ENCODE measurements at places on chromosomes 2 and 18.

GRCh38 chr18:30944773-30945417, 97.6 kb downstream of the DSC3 start:
- no peaks in the 10 kb centered on the region for H3K27me3 ChIP-seq
- no peak for DNase-seq
- no peak overlapping the region for H3K4me3 ChIP-seq
- H3K36me3 ChIP-seq = no peaks in the 10 kb centered on the region
- no peaks in the 10 kb centered on the region for H3K4me1 ChIP-seq

- H3K27me3 ChIP-seq = no peaks in the 10 kb centered on the region
- no peak overlapping the region for H3K4me3 ChIP-seq
- no peaks in the 10 kb centered on the region for H3K36me3 ChIP-seq
- DNase-seq = no peak
- no peak overlapping the region for H3K27ac ChIP-seq
Observed at GRCh38 chr2:56012221-56012765, 88.7 kb upstream of the EFEMP1 start.

DNA sequence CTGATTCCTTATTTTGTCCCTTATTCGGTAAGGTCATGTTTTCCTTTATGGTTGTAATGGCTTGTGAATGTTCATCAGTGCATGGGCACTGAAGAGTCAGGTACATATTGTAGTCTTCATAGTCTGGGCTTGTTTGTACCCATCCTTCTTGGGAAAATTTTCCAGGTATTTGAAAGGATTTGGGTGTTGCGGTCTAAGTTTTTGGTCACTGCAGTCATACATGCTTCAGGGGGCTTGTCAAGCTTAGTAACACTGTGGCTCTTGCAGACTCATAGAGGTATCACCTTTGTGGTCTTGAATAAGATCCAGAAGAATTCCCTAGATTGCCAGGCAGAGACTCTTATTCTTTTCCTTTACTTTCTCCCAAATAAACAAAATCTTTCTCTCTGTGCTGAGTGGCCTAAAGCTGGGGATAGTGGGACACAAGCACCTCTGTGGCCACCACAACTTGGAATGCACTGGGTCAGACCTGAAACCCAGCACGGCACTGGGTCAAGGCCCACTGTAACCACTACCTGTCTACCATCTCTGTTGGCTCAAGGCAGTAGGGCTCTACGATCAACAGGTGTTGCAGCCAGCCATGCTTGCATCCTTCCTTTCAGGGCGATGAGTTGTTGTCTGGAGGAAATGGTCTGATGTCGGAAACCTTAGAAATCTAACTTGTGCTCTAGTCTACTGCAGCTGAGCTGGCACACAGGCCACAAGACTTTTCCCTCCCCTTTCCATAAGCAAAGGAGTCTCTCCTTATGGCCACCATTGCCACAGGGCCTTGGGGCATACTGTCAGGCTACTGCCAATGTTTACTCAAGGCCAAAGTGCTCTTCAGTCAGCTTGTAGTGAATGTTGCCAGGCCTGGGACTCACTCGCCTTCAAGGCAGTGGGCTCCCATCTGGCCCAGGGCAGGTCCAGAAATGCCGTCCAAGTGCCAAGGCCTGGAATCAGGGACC, 21.5 kb downstream of the IL1RN start:
- H3K36me3 ChIP-seq = peaks cover 2% of the 10 kb centered on the region
- no peak for DNase-seq
- peaks cover 6% of the 10 kb centered on the region for H3K4me1 ChIP-seq
- H3K27ac ChIP-seq = no peak overlapping the region

- no peak overlapping the region for H3K27ac ChIP-seq
- H3K4me1 ChIP-seq = no peaks in the 10 kb centered on the region
- no peak overlapping the region for H3K4me3 ChIP-seq
- H3K36me3 ChIP-seq = no peaks in the 10 kb centered on the region
Observed at GRCh38 chr2:31011587-31011986, 126.7 kb downstream of the GALNT14 start.

DNA sequence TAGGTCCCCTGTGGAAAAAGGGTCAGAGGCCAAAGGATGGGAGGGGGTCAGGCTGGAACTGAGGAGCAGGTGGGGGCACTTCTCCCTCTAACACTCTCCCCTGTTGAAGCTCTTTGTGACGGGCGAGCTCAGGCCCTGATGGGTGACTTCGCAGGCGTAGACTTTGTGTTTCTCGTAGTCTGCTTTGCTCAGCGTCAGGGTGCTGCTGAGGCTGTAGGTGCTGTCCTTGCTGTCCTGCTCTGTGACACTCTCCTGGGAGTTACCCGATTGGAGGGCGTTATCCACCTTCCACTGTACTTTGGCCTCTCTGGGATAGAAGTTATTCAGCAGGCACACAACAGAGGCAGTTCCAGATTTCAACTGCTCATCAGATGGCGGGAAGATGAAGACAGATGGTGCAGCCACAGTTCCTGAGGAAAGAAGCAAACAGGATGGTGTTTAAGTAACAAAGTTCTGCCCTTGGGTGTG, 165.8 kb downstream of the RPIA start:
- H3K4me3 ChIP-seq = no peak overlapping the region
- no peaks in the 10 kb centered on the region for H3K4me1 ChIP-seq
- H3K27ac ChIP-seq = no peak overlapping the region
- no peak for DNase-seq
- peaks cover 4% of the 10 kb centered on the region for H3K36me3 ChIP-seq

DNA sequence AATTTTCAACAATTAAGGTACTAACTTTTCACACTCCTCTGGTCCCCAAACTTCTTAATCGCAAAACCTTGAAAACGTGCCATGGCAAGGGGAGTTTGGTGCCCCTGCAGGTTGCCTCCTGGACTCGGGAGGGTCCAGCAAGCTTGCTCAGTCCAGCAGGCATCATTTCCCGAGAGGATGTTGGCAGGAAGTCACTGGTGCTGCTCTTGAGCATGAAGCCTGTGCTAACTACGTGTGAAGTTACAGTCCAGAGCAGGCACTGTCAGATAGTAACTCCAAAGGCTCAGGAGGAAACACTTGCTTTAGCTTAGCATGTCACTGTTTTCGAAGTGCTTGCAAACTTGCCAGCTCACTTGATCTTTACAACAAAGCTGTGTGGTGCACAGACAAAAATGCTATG, 215.4 kb downstream of the MYCN start:
- H3K27me3 ChIP-seq = no peaks in the 10 kb centered on the region
- no peak for DNase-seq
- no peak overlapping the region for H3K4me3 ChIP-seq
- no peaks in the 10 kb centered on the region for H3K4me1 ChIP-seq
- no peak overlapping the region for H3K27ac ChIP-seq
- H3K36me3 ChIP-seq = peaks cover 1% of the 10 kb centered on the region

GRCh38 chr2:225458431-225459117, 59.1 kb downstream of the NYAP2 start:
- no peak overlapping the region for H3K4me3 ChIP-seq
- no peak overlapping the region for H3K27ac ChIP-seq
- DNase-seq = no peak
- peaks cover 4% of the 10 kb centered on the region for H3K36me3 ChIP-seq
- peaks cover 58% of the 10 kb centered on the region for H3K27me3 ChIP-seq

GRCh38 chr2:199775267-199775666, 75.7 kb downstream of the FTCDNL1 start:
- H3K27ac ChIP-seq = no peak overlapping the region
- peaks cover 6% of the 10 kb centered on the region for H3K27me3 ChIP-seq
- H3K4me1 ChIP-seq = no peaks in the 10 kb centered on the region
- no peak for DNase-seq

- no peaks in the 10 kb centered on the region for H3K4me1 ChIP-seq
- DNase-seq = no peak
- H3K36me3 ChIP-seq = no peaks in the 10 kb centered on the region
- H3K27me3 ChIP-seq = peaks cover 30% of the 10 kb centered on the region
- H3K4me3 ChIP-seq = no peak overlapping the region
Observed at GRCh38 chr2:100544911-100545596, 17.7 kb upstream of the PDCL3 start.

DNA sequence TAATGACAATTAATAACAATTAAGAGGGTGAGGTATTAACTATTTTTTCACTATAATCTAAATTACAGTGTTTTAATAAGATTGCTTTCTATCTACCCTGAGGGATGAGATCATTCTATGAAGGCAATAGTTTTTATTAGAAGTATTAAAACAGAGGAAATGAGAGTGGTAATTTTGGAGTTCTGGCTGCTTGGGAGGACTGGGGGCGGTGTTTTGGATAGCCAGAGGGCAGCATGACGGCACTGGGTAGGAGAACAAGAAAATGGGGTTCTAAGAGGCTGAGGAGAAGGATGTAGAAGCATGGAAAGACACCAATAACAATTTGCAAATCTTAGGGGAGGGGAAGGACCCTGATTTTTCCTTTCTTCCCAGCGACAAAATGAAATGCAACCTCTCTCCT, 5.1 kb upstream of the DNAJC5G start:
- no peak for DNase-seq
- H3K4me1 ChIP-seq = no peaks in the 10 kb centered on the region

DNA sequence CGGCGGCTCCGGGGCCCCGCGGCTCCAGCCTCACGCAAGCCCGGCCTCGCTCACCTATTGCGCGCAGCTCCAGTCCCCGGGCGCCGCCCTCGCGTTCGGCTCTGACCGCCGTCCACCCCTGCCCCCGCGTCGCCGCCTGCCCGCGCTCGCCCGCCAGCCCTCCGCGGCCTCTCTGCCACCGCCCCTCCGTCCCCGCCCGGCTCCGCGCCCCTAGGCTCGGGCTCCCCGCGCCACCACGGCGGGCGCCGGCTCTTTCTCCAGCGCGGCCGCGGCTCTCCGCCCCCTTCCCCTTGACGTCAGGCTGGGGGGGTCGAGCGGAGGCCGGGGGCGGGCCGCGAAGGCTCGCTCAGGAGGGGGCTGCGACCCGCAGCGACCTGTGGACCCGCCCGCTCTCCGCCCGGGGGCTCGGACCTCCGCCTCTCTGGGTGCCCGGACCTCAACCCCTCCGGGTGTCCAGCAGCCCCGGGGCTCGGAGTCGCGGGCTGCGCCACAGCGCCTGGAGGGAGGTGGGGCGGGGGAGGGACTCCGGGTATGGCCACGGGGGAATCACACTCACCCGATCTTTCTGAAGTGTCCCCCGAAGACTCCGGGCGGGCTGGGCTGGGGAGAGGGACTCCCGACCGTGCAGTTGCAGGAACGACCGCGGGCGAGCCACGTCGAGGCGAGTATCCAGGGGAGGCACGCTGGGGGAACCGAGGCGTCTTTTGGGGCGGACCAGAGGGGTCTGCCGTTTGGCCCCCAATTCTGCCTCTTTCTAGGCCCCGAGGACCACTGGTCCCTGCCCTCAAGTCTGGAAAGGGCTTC, at the start of gene SEMA4C:
SEMA4C (minus strand) TSS at position 259 of the 804 bp plus-strand sequence. CDS start 2,194 bp downstream, outside the sequence.
- peaks cover 19% of the 10 kb centered on the region for H3K36me3 ChIP-seq
- DNase-seq = peak; percentile 55
- peaks cover 36% of the 10 kb centered on the region for H3K4me1 ChIP-seq
- peak within 1 kb of the TSS; percentile 85 for H3K4me3 ChIP-seq

GRCh38 chr2:48272199-48272598, 257.8 kb upstream of the STON1 start:
- H3K4me1 ChIP-seq = peaks cover 16% of the 10 kb centered on the region
- no peak overlapping the region for H3K27ac ChIP-seq
- peaks cover under 1% of the 10 kb centered on the region for H3K27me3 ChIP-seq
- H3K4me3 ChIP-seq = no peak overlapping the region
- H3K36me3 ChIP-seq = no peaks in the 10 kb centered on the region

DNA sequence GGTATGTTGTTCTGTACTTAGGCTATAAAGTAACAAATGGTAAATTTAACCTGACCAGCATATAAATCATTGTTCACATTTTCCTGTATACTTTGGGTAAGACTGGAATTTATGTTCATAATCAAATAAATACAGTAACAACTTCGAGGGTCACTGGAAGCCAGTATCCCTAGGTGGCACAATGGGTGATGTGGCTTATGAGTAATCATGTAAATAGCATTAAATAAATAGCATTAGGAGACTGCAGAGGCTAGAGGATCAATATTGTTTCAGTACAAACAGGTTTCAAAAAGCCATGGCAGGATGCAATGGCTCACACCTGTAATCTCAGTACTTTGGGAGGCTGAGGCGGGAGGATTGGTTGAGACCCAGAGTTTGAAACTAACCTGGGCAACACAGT, 690.6 kb downstream of the SLC4A3 start:
- no peak for DNase-seq
- H3K4me1 ChIP-seq = no peaks in the 10 kb centered on the region
- H3K36me3 ChIP-seq = no peaks in the 10 kb centered on the region
- H3K27ac ChIP-seq = no peak overlapping the region
- H3K27me3 ChIP-seq = no peaks in the 10 kb centered on the region
- no peak overlapping the region for H3K4me3 ChIP-seq

DNA sequence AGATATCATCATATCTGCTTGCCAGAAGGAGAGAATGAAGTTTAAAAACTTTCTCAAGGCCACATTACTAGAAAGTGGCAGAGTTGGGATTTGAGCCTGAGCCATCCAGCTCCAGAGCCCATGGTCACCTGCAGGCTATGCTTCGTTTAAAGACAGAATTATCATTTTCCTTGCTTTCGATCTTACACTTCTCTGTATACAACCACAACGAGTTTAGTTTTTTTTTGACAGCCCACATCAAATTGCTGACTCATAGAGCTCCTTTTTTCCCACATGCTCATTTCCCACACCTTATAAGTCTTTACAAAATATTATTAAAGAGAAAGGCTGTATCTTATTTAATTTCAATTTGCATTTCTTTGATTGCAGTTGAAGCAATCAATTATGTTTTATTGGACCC, 6.5 kb downstream of the PLEK start:
- H3K4me1 ChIP-seq = peaks cover 72% of the 10 kb centered on the region
- H3K36me3 ChIP-seq = peaks cover 59% of the 10 kb centered on the region
- H3K27ac ChIP-seq = peak overlapping the region; percentile 91
- H3K4me3 ChIP-seq = peak overlapping the region; percentile 98
- no peaks in the 10 kb centered on the region for H3K27me3 ChIP-seq

GRCh38 chr2:173159791-173160463, 84.3 kb downstream of the MAP3K20 start:
- peaks cover 3% of the 10 kb centered on the region for H3K36me3 ChIP-seq
- no peak for DNase-seq
- no peaks in the 10 kb centered on the region for H3K4me1 ChIP-seq
- H3K27me3 ChIP-seq = no peaks in the 10 kb centered on the region
- no peak overlapping the region for H3K27ac ChIP-seq

GRCh38 chr2:10266133-10266620, 36.5 kb upstream of the HPCAL1 start:
- no peaks in the 10 kb centered on the region for H3K4me1 ChIP-seq
- H3K36me3 ChIP-seq = no peaks in the 10 kb centered on the region
- peaks cover 7% of the 10 kb centered on the region for H3K27me3 ChIP-seq
- DNase-seq = no peak
- H3K4me3 ChIP-seq = no peak overlapping the region

DNA sequence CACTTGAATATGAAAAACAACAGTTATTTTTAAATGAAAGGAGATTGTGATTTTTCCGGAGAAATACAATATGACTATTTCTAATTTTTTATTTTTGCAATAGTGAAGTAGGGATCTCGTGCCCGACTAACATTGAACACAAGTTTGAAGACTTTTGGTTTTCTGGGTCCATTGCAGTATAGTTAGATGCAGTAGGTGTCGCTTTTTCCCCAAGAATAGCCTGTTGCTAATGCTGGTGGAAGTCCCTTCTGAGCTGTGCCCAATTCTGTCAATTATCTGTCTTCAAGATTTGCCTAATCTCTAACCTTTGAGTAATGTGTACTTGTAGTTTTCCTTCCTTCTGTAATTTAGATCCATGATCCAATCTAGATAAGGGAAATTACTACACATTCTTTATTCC, 36.5 kb downstream of the SEMA4F start:
- no peaks in the 10 kb centered on the region for H3K36me3 ChIP-seq
- peaks cover 8% of the 10 kb centered on the region for H3K27me3 ChIP-seq
- H3K4me3 ChIP-seq = no peak overlapping the region
- DNase-seq = no peak

- H3K27me3 ChIP-seq = no peaks in the 10 kb centered on the region
- no peaks in the 10 kb centered on the region for H3K4me1 ChIP-seq
- H3K27ac ChIP-seq = no peak overlapping the region
- DNase-seq = no peak
Observed at GRCh38 chr2:56450047-56450446, 266.3 kb downstream of the CCDC85A start.

GRCh38 chr2:159737292-159737916, 25.1 kb downstream of the MARCHF7 start:
- H3K36me3 ChIP-seq = peaks cover 40% of the 10 kb centered on the region
- H3K4me1 ChIP-seq = peaks cover 27% of the 10 kb centered on the region
- no peak for DNase-seq
- no peak overlapping the region for H3K4me3 ChIP-seq
